ENCODE measurements at places on chromosomes 1 and 21.

GRCh38 chr1:213381572-213382084 lies 330.6 kb downstream of the RPS6KC1 start:
- no peak for DNase-seq

DNA sequence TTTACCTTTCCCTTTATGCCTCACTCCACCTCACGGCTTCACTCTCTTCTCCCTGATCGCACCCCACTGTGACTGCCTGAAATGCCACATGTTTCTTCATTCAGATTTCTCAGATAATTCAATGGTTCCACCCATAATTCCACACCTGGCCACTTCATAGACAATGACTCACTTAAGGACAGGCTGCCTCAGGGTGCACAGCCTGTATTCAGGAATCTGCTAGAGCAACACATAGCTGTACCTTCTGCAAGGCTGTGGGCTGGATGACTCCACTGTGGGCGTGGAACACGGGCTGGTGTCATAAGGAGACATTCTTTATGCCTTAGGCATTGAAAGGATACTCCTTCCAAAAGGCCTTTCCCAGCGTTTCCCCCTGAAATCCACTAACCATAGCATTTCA lies 36.1 kb downstream of the L1TD1 start:
- DNase-seq: no peak

DNA sequence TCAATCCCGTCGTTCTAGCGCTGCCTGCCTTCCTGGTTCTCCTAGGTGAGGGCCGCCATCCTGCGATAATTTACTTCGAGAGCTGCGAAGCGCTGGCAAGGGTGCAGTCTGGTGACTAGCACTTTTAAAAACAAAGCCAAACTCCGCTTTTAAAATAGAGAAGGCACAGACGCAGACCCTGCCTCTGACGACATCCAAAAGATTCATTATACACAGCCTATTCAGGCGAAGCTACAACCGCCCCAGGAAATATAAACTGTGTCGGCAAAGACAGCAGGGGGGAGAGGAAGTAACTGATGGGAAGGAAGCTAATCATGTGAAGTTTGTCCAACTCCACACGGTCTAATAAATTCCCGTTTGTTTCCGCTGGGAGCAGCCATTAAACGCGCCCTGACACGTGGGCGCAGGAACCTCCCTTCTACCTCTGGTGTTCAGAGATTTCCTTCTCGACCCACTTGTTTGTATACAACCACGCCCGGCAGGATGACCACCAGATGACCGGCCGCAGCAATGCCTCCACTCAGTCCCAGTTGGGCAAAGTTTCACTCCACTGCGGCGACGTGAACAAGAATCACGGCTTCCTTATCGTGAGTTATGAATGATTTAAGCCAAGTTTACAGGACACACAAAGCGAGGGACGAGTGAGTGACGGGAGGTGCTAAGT lies 1.3 kb downstream of the GNG12 start:
- DNase-seq: no peak

- DNase-seq: no peak
Measured at GRCh38 chr1:20255666-20256065, 35.0 kb upstream of the VWA5B1 start.

DNA sequence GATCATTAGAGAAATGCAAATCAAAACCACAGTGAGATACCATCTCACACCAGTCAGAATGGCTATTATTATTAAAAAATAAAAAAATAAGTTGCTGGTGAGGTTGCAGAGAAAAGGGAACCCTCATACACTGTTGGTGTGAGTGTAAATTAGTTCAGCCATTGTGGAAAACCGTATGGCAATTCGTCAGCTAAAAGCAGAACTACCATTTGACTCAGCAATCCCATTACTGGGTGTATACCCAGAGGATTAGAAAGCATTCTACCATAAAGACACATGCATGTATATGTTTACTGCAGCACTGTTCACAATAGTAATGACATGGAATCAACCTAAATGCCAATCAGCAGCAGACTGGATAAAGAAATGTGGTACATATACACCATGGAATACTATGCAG lies 42.2 kb downstream of the GIPC2 start:
- DNase-seq: no peak

GRCh38 chr1:59415881-59416280 lies 119.0 kb downstream of the FGGY start:
- DNase-seq: no peak

DNA sequence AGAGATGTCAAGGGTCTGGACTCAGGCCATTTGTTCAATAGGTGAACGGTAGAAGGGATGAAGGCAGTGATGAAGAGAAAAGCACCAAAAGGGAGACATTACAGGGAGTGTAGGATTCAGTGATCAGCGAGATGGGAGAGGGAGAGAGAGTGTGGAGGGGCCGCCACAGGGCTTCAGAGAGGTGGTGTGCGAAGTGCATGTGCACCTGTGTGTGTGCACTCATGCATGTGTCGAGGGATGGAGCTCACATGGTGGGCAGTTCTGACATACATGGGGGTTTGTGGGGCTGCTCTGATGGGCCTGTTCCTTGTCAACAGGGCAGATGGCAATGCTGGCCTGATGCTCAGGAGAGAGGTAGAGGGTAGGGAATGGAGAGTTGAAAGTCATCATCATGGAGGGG lies 11.4 kb upstream of the KCNA2 start:
- DNase-seq: no peak

DNA sequence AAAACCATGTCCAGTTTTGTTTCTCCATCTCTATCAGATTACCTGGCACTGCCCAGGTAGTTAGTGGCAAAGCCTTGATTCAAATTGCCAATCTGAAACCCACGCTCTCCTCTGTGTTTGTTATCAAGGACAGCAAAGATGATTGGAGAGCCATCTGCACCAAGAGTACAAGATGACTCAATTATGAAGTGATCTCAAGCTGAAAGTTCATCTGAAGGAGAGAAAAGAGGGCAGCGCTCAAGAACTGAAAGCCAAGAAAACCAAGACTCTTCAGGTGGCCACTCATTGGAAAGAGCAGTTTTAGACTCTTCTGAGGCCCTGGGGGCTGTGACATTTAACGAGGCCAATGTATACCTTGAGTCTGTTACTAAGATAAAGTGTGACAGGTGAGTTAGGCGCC lies 13.8 kb downstream of the RXRG start:
- no peak for DNase-seq

GRCh38 chr1:53893999-53894636 lies at the start of gene DIO1:
Gene DIO1, plus strand, starts transcription at chr1:53894187. Its CDS starts 24 bp downstream, at chr1:53894211.
- DNase-seq: no peak

GRCh38 chr1:233730809-233731208 lies 116.9 kb downstream of the KCNK1 start:
- DNase-seq: no peak

- DNase-seq: no peak
Measured at GRCh38 chr1:75980972-75981897, 49.0 kb upstream of the ASB17 start.

GRCh38 chr1:216456682-216457081 lies 33.4 kb upstream of the USH2A start:
- no peak for DNase-seq

- no peak for DNase-seq
Measured at GRCh38 chr1:202665417-202665816, 44.8 kb downstream of the SYT2 start.

- DNase-seq: no peak
Measured at GRCh38 chr1:44798481-44799365, 1.5 kb upstream of the PLK3 start.

GRCh38 chr1:44256762-44257554 lies 43.7 kb downstream of the DMAP1 start:
- DNase-seq: no peak

- no peak for DNase-seq
Measured at GRCh38 chr1:26280333-26281042, 602 bp downstream of the SH3BGRL3 start.

GRCh38 chr1:234629026-234629425 lies 19.0 kb upstream of the IRF2BP2 start:
- no peak for DNase-seq

DNA sequence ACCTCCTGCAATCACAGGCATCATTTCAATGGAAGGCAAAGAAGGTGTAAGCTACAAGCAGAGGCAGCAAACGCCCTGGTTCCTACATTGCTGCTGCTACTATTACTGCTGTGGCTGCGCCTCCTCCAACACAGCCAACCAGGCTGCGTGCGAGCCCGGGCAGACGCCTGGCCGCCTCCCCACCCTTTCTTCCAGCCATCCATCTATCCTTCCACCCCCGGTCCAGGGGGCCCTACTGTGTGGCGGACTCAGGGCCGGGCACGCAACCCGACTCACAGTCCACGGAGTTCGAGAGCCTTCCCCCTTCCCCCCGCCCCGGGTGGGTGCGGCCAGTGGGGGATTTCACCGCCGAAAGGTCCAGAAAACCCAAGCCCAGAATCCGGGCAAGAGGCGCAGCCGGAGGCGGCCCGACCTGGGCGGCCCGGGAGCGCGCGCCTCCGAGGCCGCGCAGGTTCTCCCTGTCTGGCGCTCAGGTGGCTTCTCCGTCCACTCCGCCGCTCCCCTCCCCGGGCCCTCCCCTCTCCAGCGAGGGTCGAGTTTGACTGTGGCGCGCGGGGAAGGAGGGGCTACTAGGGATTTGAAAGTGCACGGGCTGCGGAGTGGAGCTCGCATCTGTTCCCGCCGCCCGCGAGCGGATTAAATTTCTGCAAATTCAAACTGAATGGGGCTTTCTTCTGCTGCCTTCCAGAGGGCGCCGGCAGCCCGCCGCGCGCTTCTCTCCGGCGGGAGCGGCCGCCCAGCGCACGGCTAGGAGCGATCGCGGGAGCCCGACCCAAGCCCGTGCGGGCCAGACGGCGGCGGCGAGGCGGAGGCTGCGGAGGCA lies at the start of gene HUNK:
Gene HUNK, plus strand, starts transcription at position 569 of the 823 bp plus-strand sequence. CDS start 655 bp downstream, outside the sequence.
- no peak for DNase-seq

GRCh38 chr1:10591010-10591409 lies 116.3 kb downstream of the PEX14 start:
- no peak for DNase-seq

DNA sequence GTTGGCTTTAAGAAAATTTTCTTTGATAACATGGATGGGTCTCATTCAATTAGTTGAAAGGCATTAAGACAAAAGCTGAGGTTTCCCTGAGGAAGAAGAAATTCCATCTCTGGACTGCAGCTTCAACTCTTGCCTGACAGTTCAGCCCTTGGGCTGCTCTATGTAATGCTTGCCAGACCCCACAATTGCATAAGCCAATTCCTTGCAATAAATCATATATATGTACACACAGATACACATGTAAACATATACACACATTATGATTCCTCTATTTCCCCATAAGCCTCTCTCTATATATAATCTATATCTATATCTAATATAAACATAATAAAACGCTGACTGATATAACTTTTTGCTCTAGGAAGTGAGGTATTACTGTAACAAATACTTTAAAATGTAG lies 301.5 kb upstream of the PRMT6 start:
- DNase-seq: no peak

DNA sequence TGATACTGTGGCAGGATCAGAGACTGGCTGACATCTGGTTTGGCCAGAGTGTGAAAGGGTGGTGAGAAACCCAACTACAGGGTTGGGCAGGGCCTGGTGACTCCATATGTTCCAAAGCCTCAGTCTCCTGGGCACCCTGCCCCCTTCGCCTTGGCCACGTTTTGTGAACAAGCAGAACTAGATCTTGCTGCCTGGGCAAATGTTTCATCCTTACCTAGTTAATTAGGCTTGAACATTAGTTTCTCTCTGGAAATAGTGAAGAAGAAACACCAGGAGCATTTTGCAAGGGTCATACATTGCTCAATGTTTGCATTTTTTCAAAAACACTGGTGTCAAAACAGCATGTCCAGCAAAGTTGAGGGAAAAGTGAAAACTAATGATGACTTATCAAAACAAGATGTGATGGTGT lies 60.5 kb downstream of the MAP3K7CL start:
- no peak for DNase-seq

Data from stimulated activated CD4-positive, alpha-beta T cell treated with anti-CD3 and anti-CD28 coated beads, TNF-alpha, amount 100 ng/mL, for 48 hours (primary cell).